ENCODE measurements at places on chromosomes 3 and 15.

- no peak for DNase-seq
These were observed 36.7 kb upstream of the VILL start for GRCh38 chr3:37953707-37954394.

DNA sequence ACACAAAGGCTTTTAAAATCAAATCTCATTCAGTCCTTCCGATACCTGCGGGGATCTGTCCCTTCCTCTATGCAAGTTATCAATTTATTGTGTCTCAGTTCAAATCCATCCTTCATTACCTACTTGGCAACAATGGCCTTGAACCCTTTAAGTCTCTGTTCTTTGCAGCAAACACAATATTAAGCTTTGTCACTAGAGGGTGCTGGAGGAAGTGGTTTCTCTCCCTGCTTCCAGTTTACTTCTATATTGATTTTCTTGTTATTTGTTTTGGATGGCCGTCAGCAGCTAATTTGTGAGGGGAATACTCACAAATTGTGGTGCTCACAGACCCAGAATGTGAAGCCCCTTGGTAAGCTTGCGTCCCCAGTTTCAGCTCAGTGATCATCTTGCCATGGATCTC is 278.3 kb downstream of the FGF12 start:
- no peak for DNase-seq

DNA sequence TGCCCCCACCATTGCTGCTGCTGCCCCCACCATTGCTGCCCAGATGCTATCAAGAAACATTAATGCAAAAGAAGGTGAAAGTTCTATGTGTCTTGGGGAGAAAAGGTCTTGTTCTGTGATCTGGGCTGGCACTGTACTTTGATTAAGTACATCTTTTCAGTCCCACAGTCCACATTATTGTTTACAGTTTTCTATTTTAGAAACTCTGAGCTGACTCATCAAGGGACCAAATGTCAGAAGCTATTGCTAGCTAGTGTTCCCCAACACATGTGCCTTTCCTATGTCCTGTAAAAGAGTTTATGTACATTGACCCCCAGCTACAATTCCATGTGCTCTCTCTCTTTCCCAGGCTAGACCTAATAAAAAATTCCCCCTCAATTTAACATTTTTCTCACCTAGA is 264.7 kb upstream of the NECTIN3 start:
- no peak for DNase-seq

GRCh38 chr3:105422645-105423044 is 55.9 kb downstream of the ALCAM start:
- DNase-seq = no peak

GRCh38 chr3:44893097-44893496 is 18.7 kb downstream of the TGM4 start:
- DNase-seq = no peak

DNA sequence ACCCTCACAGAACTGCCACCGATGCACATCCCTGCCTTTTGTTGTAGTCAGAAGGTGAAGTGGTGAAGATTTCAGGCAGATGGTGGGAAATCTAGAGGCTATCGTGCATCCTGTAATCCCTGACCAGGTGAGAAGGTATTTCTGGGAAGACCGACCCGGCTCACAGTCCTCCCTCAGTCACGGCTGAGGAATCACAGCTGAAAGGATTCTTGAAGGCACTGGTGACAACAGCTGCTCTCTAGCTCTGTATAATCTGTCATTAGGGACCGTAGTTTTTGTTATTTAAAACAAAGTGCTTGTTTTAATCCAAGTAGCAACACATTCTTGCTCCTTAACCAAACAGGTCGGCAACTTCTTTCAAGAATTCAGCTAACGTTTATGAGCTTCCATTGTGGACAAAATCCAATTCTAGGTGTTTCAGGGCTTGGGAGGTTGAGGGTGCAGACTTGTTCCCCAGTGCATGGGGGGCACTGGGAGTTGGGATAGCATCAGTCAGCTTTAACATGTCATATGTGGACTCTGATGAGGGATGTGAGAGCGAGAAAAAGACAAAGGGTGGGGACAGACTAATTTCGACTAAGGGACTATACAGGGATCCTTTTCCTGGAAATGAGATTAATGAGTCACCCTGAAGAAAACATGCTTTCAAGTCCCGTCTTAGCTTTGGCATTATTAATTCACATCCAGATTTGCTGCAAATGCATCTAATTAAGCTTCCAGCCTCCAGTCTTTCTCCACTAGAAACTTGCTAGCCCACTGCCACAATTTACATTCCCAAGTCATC is 141.0 kb upstream of the RASGRP1 start:
- no peak for DNase-seq

DNA sequence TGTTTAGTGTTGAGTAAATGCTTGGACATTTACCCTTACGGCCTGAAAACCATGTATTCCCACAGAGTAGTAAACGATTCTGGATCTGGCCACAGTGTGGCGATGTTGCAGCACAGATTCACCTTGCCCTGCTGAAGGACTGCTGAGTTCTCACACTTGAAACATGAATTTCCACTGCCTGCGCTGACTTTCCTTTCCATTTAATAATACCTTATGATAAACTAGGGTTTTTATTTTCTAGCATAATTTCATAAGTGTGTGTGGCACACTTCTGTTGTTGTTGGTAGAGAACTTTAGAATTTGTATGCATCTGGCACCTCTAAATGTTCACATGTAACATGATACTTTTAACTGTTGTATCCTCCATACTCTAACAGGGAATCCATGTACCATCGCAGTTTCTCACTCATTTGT is 53.9 kb downstream of the C3orf38 start:
- DNase-seq = peak; percentile 30

DNA sequence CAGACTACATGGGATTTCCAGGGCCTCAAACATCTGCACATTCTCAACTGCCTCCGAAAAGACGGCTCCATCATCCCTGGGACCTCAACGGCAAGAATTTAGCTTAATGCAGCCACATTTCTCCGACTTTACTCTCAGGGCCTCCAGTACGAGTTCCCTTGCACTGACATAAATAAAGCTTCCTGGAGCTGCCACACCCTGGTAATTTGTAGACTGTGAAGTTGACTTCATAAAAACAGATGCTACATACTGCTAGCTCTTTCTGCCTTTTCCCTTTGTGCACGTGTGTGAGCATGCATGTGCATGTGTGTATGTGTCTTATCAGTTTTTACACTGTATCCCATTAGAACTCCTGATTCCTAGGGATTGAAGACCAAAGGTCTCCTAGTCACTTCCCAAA is 122.7 kb downstream of the NTRK3 start:
- DNase-seq = no peak

Measured in stimulated activated CD4-positive, alpha-beta T cell treated with anti-CD3 and anti-CD28 coated beads, Interleukin-12 subunit alpha, Interleukin-12 subunit beta, amount 100 ng/mL, for 4 hours (primary cell).